CD4-positive, CD25-positive, alpha-beta regulatory T cell (primary cell): ENCODE measurements at places on chromosomes 11 and 22.

- no peak for DNase-seq
Observed at GRCh38 chr11:45078236-45079074, 68.0 kb upstream of the PRDM11 start.

DNA sequence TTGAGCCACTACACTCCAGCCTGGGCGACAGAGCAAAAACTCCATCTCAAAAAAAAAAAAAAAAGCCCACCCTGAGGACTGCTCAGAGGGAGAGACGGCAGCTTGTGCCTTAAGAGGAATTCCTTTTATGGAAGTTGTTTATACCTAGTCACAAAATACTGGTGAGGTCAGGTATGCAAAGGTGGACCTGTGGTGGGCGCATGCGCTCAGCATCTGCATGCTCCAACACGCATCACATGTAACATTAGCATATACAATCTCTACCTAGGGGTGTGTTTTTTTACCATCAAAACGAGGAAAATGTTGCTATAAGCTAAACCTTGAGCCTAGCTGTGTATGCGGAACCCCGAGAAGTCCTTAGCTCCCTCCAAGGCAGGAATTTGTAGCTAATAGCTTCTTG, 6.8 kb upstream of the SART1 start:
- no peak for DNase-seq

DNA sequence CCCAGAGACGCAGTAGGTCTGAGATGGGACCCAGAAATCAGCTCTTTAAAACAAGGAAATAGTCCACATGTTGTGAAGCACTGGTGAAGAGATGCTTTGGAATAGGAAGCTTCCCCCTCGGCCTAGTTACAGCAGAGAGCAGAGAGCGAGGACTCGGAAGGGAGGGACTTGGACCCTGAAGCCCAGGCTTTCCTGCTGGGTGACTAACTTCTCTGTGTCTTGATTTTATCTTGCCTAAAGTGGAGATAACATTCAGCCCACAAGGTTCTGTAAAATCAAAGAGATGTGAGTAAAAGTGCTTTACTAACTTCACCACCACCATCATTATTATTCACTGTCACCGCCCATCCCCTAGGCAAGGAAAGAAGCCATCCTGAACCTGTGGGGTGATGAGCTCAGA, 58.4 kb downstream of the THAP12 start:
- peak; percentile 23 for DNase-seq

GRCh38 chr11:81986556-81987161, 747.0 kb downstream of the FAM181B start:
- DNase-seq: no peak

DNA sequence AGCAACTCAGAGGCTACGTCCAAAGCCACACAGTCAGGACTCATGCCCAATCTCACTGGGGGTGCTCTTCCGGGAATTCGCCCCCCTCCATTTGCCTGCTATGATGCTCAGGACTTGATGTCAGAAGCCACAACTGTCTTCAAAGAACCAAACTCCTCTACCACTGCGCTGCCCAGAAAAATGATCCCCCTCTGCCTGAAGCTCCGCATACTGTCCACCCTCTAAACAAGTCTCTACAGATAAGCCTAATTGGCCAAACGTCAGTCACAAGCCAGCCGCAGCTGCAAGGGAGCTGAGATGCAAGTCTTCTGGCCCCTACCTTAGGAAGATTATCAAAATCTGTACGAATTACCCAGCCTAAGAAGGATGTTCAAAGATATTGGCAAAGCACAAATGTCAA, 294.6 kb downstream of the BUD13 start:
- no peak for DNase-seq

DNA sequence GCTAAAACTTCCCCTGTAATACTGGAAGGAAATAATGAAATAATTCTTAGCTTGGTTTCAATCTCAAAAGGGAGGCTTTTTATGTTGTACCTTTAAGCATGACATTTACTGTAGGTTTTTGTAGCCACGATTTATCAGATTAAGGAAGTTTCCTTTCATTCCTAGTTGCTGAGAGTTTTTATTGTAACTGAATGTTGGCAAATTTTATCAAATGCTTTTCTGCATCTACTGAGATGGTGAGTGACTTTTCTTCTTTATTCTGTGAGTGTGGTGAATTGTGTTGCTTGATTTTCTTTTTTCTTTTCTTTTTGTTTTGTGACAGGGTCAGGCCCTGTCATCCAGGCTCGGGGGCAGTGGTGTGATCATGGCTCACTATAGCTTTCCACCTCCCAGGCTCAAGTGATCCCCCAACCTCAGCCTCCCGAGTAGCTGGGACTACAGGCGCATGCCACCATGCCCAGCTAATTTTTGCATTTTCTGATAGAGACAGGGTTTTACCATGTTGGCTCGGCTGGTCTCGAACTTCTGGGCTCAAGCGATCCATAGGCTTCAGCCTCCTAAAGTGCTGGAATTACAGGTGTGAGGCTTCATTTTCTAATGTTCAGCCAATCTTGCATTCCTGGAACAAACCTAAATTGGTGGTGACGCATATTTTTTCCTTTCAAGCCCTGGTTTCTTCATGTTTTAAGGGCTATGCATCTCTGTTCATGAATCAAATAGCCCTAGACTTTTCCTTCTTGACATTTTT, 26.2 kb downstream of the SUSD2 start:
- no peak for DNase-seq

- no peak for DNase-seq
Observed at GRCh38 chr11:30310623-30311022, 12.3 kb upstream of the ARL14EP start.

DNA sequence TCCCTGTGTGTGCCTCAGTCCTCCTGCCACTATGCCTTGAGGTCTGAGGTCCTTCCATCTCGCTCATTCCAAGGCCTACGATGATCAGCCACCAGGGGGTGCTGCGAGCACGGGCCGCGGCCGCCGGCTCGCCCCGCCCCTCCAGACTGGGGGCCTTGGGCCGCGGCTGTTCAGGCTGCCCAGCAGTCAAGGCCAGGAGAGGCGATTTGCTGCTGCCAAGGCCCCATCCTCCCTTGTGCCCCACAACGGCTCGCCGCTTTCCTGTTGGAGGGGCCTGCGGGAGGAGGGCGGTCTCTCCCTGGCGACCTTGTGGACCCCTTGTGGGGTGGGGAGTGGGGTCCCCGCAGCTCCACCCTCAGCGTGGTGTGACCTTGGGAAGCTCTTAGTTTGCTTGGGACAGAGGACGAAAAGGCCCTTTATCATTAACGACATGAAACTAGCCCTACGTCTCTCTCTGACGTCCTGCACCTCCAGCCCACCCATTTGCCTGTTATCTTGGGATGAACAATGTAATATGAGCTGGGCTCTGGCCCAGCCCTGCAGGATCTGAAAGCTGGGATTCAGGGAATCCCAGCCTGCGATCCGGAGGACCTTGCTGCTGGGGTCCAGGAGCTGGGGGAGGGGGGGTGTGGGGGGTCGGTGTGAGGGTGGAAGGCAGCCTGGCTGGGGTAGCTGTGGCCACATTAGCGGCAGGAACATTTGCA, 5.3 kb upstream of the GALR3 start:
- DNase-seq: peak; percentile 70

DNA sequence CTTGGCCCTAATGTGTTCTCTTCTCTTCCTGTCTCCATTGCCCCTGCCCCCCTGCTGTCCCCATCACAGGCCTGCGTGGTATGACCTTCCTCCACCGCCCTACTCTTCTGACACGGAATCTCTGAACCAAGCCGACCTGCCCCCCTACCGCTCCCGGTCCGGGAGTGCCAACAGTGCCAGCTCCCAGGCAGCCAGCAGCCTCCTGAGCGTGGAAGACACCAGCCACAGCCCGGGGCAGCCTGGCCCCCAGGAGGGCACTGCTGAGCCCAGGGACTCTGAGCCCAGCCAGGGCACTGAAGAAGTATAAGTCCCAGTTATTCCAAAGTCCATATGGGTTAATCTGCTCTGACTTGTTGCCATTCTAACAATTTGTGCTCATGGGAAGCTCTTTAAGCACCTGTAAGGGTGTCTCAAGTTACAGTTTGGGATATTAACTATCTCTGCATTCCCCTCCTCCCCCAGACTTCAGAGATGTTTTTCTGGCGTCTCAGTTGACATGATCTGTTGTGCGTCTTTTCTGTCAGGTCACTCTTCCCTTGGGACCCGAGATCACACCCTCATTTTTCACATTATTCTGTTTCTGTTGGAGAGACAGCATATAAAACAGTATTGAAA, 60.0 kb downstream of the COMMD9 start:
- DNase-seq: no peak

- peak; percentile 20 for DNase-seq
Observed at GRCh38 chr11:94183886-94184264, 55.2 kb downstream of the PANX1 start.

DNA sequence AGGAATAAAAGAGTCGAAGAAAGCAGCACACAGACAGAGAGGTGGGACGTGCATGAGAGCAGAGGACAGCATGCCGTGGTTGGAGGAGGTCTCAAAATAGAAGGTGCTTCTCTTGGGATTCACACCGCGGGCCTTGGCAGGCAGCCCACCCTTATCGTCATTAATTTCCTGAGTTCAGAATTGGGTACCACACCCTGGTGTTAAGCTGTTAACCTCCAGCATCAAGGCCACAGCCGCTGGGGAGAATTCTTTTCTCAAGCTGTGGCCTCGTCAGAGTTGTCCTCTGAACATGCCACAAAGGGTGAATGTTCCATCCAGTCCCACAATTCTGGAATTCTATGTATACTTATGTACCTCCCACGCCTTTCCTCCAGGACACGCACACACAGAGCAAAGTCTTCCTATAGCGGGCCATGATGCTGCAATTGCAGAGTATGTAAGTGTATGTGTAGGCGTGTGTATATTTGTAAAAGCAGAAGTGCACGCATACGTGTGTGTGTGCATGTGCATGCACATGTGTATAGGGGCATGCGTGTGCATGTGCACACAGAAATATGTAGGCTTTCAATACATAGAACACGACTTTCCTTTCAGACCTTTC, 39.0 kb downstream of the ADAMTS8 start:
- DNase-seq: no peak

DNA sequence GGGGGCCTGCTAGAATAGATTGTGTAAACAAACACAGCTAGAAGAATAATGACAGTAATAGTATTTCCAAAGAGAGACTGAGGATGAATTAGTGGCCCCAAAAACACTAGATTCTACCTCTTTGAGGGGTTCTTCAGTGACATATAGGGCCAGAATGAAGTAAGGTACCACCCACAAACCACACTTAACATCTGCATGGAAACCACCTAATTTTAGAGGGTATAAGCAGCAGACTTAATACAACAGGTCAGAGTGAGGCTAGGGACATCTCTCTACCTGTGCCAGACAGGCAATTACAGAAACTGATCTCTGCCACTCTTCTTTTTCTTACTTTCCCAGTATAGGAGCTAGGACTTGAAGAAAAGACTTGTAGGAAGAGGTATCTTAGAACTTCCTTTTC, 20.1 kb downstream of the ELP4 start:
- no peak for DNase-seq

GRCh38 chr22:20398420-20398819, 4.5 kb downstream of the ZNF74 start:
- DNase-seq: no peak

DNA sequence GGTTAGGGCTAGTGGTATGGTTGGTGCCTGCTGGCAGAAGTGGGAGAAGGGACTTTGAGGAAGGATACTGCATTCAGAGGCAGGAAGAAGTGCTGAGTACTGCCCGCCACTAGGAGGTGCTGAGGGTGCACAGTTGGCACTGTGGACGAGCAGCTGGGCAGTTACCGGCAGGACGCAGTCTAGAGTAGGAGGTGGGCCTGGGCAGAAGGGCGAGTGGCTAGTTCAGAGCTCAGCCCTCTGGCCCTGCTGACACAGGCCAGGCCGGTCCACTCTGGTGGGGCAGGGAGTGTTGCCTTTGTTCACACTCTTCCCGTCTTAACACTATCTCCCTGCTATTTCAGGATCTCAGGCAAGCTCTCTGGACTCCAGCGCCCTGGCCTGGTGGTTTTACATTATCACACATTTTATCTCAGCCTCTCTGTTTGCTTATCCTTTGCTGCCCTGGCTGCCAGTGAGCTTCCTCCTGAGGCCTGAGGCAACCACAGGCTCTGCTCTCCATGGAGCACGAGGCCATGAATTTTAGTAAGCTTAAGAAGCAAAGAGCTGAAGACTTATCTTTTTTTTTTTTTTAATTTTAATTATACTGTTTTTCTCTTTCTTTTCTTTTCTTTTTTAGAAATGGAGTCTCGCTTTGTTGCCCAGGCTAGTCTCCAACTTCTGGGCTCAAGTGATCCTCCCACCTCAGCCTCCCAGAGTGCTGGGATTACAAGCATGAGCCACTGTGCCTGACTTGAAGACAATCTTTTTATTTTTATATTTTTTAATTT, 26.9 kb downstream of the SNAP29 start:
- DNase-seq: peak; percentile 37
